SK-N-MC (cell line): ENCODE measurements at places on chromosomes 12 and 14.

GRCh38 chr12:46472893-46473633 lies 100.5 kb upstream of the SLC38A2 start:
- no peak for DNase-seq

DNA sequence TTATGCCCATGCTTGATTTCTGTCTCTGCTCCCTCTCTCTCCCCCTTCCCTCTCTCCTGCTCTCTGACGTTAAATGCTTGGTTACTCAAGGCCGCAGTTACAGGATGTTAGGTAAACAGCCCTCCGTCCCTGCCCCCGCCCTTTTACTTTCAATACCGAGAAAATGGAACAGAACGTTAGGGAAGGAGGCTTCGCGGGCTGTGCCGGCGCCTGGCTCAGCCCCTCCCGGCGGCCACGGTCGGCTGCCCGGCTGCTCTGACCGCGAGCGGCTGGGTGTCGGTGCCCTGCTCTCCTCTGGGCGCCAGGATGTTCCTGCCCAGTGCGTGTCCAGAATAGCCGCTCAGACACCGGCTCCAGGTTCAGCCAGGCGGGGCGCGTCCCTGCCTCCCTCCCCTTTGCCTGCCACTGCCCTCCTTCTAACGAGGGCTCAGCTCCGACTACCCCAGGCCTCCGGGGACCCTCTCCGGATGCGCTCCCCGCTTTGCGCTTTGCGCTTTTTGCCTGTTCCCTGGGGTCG lies 166.1 kb downstream of the ADCK1 start:
- DNase-seq: no peak

DNA sequence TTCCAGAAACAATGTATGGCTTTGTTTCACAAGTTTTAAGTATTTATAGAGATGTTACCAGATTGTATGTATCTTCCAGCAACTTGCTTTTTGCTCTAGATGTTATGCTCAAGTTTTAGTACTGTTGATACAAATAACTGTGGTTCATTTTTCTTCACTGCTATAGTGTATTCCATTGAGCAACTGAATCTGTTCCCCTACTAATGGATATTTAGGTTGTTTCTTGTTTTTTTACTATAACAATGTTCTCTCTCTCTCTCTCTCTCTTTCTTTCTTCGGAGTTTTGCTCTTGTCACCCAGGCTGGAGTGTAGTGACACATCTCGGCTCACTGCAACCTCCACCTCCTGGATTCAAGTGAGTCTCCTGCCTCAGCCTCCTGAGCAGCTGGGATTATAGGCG lies 16.6 kb downstream of the HCAR2 start:
- no peak for DNase-seq

- no peak for DNase-seq
Observed at GRCh38 chr12:67690656-67691055, 42.1 kb downstream of the DYRK2 start.

DNA sequence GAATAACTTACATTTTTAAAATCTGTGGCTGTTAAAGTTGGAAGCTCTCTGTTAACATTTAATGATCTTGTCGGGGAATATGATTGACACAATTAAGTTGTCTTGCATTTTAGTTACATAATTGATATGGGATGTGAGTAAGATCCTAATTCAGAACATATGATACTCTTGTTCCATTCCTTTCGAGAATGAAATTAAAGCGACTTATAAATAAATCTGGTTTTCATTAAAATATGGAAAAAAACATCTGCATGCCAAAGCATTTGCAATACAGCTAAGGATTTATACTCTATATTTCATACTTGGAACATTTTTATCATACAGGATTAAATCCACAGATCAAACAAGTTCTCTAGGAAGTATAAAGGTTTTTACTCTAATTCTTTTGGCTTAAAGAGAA lies 52.0 kb downstream of the SLC38A6 start:
- DNase-seq: no peak

- DNase-seq: no peak
Observed at GRCh38 chr14:24327303-24327702, 7.6 kb downstream of the ADCY4 start.

GRCh38 chr12:59068436-59068835 lies 148.1 kb upstream of the LRIG3 start:
- no peak for DNase-seq

DNA sequence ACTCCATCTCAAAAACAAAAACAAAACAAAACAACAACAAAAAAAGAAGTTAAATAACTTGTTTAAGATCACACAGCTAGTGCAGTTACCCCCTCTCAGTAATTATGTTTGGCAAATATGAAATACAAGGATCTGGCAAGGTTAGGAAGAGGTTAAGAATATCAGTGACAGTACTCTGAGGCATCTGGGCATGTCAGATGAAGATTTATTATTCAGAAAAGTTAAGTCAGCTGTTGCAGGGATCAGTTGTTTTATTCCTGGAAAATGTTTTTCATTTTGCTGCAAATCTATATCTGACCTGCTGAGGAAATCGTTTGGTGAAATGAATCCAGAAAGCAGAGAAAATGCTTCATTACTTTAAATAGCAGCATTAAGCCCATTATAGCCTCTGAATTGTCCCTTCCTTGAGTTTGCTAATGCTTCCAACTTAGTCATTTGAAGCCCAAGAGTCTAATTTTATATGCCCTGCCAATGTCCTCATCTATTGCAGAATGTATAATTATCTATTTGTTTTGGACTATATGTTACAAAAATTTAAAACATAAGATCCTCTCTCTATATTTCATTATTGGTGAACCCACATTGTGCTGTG lies 8.1 kb downstream of the GPX2 start:
- no peak for DNase-seq

DNA sequence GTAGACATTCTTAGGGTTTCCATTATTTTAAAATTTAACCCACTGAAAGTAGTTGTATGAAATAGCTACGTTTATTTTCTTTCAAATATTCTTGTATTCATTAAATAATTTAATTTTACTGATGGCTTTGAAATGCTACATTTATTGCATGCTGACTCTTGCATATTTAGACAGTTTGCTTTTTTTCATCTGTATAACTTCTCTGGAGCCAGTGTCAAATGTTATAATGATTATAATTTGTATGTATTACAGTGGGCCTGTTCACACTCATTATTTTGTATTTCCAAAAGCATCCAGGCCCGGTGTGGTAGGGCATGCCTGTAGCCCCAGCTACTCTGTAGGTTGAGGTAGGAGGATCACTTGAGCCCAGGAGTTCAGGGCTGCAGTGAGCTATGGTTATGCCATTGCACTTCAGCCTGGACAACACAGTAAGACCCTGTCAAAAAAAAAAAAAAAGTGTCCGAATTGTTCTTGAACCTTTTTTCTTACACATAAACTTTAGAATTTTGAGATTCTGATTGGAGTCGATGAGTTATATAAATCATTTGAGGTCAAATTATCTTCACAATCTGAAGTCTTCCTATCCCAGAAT lies 905 bp downstream of the ZNF84 start:
- no peak for DNase-seq

DNA sequence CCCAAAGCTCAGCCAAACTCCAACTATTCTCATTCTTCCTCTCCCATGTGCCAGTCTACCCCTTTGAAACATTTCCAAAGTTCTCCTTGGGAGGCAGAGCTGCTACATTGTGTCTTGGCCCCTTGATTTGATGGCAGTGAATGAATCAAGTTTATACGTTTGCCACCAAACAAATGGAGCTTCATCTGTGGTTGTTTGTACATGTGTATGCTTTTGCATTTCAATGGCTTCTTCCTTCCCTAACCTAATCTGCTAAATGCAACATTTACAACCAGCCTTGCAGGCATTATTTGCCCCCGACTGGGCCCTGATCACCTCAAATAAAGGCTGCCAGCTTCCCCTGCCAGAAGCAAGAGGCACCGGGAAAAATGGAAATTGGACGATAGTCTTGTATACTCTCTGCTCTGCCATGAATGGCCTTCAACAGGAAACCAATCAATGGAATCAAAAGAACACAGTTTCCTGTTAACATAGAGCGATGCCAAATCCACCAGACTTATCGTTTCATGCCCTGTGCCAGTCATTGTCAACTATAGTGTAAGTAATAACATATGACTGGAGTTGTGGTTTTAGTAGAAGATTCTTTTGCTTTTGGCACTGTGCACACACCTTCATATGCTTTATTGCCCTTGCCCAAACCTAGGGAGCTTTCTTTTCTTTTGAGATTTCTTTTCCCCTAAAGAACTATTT lies 97.8 kb downstream of the TMEM30B start:
- DNase-seq: peak; percentile 91

DNA sequence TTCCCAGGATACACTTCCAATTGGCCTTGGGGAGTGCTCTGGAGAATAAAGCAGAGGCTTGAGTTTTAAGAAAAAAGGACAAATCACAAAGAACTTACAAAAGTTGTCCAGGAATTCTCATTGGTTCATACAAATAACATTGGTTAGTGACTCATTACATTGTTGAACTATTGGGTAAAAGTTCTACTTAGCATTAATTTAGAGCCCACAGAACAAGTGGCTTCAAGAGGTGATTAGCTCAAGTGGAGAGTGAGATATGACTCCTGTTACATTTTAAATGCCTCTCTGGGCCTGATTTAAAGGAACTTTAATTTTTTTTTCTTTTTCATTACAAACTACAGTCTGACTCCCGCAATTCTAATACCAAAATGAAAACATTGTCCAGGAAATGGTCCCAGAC lies 72.9 kb downstream of the ASCL4 start:
- no peak for DNase-seq

DNA sequence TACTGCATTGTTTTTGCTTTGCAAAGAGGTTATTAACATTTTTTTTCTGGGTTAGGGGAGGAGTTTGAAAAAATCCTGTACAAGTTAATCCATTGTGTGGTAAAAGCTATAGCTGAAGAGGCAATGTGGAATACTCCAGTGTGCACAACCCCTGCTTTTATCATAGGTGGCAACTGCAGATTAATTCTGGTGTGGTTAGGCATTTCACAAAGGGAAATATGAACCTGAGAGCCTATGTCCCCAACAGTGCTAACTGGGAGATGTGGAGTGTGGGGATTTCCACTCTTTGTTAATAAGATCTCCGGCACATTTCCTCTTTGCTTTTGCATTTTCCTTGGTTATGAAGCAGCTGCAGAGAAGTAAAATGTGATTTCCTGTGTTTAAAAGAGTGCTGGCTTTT lies 33.6 kb downstream of the PRORP start:
- peak; percentile 69 for DNase-seq

- no peak for DNase-seq
Observed at GRCh38 chr14:65010211-65010931, 23.7 kb downstream of the FNTB start.

DNA sequence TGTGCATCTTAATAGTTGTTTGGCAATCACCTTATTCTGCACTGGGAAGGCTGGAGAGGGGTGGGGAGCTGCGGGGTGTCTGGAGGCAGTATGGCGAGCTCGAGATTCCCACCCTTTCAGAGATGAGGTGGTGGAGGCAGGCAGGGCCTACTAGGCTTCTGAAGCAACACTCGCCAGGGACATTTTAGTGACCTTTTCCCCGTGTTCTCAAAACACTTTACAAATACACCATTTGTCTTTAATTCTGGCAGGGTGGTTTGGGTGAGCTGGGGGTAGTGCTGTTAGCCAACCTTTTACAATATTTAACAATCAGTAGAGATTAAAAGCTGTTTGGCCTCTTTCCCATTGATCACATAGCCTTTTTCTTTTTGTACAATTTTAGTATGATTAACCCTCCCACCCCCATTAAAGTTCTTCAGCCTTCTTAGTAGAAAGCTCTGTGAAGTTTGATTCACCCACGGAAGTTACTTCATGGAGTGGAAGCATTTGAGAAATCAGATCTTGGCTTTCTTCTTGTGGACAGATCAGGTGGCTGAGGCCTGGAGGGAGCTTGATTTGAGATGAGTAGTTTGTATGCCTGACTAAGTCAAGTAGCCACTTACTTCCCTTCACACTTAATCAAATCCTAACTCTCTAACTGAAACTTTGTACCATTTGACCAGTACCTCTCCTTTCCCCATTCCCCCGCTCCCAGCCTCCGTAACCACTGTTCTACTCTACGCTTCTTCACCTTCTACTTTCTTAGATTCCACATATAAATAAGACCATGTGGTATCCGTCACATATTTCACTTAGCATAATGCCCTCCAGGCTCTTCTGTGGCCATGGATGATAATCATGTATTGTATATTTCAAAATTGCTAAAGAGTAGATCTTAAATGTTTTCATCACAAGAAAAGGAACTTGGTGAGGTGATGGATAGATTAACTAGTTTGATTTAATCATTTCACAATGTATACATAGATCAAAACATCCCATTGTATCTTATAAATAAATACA lies 41.0 kb downstream of the TRAF3 start:
- no peak for DNase-seq

DNA sequence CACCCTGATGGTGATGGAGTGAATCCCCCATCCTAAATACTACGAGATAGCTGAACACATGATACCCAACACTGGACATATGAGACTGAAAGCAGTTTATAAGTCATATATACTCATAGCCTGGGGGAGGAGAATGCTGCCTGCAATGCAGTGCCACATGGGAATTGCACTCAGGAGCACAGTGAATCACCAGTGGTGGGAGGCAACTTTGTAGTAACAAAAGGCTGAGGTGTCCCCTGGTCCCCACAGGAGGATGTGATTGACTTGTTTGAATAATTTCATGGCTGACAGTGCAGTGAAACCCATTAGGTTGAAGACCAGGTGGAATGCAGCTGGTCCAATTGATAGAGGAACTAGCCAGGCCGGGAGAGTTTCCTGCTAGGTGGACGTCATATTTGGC lies 20.2 kb downstream of the CCDC38 start:
- no peak for DNase-seq
